ENCODE measurements at places on chromosomes 1 and 21. TPM values are rescaled to one million over a fixed set of nuclear protein-coding genes. Genes with fewer than 3 reads are reported as not detected.

The TINAGL1 gene
- polyA plus RNA-seq, result 177 TPM

The GBP6 gene
- 0.14 TPM for polyA plus RNA-seq

The KRTAP20-1 gene
- polyA plus RNA-seq, result not detected

The C2CD4D gene
- polyA plus RNA-seq, result 0.14 TPM

The SYT6 gene
- not detected for polyA plus RNA-seq
